ENCODE measurements at places on chromosomes 5 and 9.

DNA sequence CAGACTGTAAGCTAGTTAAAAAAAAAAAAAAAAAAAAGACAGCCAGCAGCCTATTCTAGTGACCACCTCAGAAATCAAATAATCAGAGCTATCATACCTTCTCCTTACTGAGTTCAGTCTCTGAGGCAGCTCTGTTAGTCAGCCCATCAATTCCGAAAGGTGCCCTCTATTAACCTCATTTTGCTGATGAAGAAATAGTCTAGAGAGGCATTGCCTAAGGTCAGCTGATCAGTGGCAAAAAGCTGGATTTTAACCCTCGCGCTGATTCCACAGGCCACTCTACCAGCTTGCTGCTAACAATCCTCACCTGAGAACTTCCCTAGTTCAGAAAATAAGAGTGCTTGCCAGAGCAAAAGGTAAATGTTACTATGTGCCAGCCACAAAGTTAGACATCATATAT lies 172.0 kb downstream of the DENND1A start:
- no peak for DNase-seq

- peak; percentile 76 for DNase-seq
Measured at GRCh38 chr9:130140706-130141105, 31.5 kb upstream of the NCS1 start.

- no peak for DNase-seq
Measured at GRCh38 chr5:77851176-77852067, 75.3 kb upstream of the TBCA start.

DNA sequence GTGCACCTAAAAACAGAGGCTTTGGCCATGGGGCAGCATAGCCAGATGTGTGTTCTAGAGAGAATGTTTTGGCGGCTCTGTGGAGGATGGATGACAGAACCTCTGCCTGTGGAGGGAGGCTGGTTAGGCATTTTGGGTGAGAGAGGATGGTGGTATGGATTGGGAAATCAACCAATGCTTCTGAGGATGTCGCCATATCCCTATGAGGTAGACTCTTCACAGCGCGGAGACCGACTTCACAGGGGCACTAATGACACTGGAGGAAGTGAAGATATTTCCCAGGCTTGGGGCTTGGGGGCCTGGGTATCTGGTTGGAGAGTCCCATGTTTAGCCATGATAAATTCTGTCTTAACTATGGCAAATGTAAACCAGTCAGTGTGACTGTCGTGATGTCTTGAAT lies 140.6 kb upstream of the KLF4 start:
- DNase-seq: no peak

- no peak for DNase-seq
Measured at GRCh38 chr5:71740015-71740753, 21.1 kb downstream of the CARTPT start.

- no peak for DNase-seq
Measured at GRCh38 chr9:131608493-131609037, 63.2 kb downstream of the PRRT1B start.

GRCh38 chr5:116045821-116046220 lies 13.5 kb downstream of the ARL14EPL start:
- no peak for DNase-seq

Measured in activated T-cell treated with anti-CD3 and anti-CD28 coated beads, Interleukin-2, amount 50 U/mL, for 48 hours (primary cell).